ENCODE measurements at places on chromosomes 2 and 18.

GRCh38 chr18:78099979-78100588 is 850.4 kb downstream of the GALR1 start:
- no peak for DNase-seq

- DNase-seq: no peak
Observed at GRCh38 chr2:178908810-178909209, 101.6 kb upstream of the TTN start.

DNA sequence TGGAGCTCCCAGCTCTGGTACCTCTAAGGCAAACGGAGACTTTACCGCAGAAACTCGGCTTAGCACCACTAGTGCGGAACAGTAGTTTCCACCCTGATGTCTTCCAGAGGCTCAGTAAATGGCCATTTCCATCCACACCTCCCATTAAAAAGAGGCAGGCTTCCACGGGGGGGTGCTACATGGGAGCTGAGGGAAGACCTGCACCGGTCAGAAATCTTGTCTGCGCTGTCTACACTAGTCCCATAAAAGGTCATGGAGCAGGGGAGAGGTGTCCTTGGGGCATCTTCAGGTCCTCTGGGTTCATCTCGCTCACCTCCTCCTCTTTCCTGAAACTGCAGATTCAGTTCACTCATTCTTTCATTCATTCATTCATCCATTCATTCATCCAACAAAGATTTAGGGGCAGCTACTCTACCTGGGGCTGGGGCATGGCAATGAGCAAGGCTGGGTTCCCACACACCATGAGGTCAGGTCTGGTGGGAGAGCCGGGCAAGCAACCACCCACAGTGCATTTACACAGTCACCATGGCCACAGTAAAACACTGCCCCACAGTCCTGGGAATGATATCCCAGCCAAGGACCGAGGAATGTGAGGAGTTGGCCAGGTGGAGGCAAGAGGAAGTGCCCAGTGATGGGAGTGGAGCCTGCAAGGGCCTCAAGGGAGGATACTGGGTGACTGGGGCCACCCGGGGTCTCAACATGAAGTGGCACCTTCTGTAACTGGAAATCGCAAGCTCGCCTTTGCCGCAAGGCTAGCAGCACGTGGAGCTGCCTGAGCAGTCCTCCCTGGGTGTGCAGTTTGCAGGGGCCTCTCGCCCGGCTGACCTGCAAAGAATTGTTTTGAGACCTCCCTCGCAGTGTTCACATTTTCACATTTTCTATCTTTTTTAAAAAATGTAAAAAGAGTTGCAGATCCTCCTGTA is 180.2 kb upstream of the RAB6C start:
- DNase-seq: no peak

GRCh38 chr18:23377669-23378301 is 75.3 kb upstream of the RIOK3 start:
- no peak for DNase-seq

- DNase-seq: no peak
Observed at GRCh38 chr2:149050188-149050587, 11.7 kb downstream of the LYPD6B start.

GRCh38 chr2:205333351-205333750 is 348.9 kb upstream of the NRP2 start:
- no peak for DNase-seq

Measured in CD4-positive, alpha-beta T cell treated with Interferon alpha-2 for 1 hour (primary cell).